CD4-positive, alpha-beta T cell treated with Interleukin-6 for 4 hours (primary cell): ENCODE measurements at places on chromosomes 16 and 17.

DNA sequence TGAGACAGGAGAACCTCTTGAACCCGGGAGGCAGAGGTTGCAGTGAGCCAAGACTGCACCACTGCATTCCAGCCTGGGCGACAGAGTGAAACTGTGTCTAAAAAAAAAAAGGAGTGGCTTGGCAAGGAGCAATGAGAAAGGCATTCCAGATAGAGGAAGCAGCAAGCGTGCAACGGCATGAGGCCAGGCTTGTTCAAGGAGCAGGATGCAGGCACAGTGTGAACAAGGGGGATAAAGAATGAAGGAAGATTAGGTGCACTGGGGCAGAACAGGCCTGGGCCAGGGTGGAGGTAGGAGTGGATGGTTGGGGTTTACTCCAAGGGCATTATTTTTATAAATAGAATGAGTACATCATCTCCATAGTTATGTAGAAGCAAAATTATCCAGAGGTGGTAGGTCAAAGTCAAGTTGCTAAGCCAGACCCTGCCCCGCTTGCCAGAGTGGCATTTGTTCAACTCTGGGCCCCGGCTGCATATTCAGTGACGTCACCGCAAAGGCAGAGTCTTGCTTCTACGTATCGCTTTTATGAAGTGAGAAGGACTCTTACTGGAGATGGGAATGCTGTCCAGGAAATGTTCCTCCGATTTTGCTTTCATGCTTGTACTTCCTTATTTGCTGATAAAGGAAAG lies 100.2 kb downstream of the KATNIP start:
- no peak for DNase-seq

GRCh38 chr16:9469512-9469911 lies 378.1 kb downstream of the HAPSTR1 start:
- DNase-seq, result no peak

DNA sequence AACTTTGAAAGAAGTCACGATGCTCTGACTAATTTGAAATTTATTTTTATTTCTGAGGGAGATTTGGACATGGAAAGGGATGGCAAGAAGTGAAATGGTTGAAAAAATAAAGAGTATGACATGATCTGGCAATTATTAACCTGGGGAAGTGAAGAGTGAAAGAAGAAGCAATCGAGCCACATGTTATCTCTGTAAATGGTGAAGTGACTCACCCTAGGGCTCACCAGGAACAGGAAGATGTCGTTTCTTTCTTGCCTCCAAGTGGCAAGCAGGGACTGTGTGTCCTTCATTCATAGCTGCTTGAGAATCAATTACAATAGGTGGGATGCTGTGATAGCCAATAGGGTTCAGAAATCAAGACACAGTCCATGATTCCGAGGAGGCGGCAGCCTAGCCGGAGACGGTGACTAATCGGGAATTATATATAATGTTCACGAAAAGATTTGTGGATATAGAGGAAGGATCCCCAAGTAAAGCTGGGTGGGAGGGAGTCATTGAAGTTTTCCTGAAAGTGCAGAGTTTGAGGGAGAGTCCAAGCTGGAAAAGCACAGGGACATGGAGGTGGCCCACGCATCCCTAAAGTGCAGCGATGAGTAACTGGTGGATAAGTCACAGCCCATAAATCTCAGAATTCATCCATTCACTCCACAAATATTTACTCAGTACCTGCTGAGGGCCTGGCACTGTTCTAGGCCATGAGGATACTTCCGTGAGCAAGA lies 18.2 kb upstream of the KRT20 start:
- no peak for DNase-seq

DNA sequence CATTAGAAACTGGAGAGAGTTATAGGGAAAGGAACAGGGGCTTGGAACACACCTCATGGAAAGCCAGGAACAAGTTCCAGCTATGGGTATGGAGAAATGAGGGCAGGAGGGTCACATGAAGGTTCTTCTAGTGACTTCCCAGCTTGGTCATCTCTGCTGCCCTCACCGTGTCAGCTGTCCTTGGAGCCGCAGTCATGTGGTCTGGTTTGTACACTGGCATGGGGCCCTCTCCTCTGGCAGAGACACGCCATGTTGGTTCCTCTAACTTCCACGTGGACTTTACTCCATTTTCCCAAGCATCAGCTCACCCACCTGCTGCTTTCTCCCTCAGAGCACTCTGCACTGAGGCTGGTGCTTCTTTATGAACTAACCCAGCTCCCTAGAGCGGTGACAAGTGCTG lies 26.3 kb downstream of the MPG start:
- DNase-seq, result no peak

GRCh38 chr17:13589658-13590057 lies 12.1 kb downstream of the HS3ST3A1 start:
- no peak for DNase-seq

GRCh38 chr16:1979271-1980029 lies 1.8 kb downstream of the NOXO1 start:
- peak; percentile 54 for DNase-seq

- DNase-seq, result no peak
Measured at GRCh38 chr17:13940858-13941665, 128.2 kb upstream of the COX10 start.

- peak; percentile 93 for DNase-seq
Measured at GRCh38 chr17:7842380-7843256, 8.6 kb downstream of the KDM6B start.

GRCh38 chr17:30534298-30534697 lies 57.1 kb downstream of the GOSR1 start:
- DNase-seq, result no peak

GRCh38 chr16:21224800-21225199 lies 8.7 kb upstream of the ANKS4B start:
- no peak for DNase-seq

DNA sequence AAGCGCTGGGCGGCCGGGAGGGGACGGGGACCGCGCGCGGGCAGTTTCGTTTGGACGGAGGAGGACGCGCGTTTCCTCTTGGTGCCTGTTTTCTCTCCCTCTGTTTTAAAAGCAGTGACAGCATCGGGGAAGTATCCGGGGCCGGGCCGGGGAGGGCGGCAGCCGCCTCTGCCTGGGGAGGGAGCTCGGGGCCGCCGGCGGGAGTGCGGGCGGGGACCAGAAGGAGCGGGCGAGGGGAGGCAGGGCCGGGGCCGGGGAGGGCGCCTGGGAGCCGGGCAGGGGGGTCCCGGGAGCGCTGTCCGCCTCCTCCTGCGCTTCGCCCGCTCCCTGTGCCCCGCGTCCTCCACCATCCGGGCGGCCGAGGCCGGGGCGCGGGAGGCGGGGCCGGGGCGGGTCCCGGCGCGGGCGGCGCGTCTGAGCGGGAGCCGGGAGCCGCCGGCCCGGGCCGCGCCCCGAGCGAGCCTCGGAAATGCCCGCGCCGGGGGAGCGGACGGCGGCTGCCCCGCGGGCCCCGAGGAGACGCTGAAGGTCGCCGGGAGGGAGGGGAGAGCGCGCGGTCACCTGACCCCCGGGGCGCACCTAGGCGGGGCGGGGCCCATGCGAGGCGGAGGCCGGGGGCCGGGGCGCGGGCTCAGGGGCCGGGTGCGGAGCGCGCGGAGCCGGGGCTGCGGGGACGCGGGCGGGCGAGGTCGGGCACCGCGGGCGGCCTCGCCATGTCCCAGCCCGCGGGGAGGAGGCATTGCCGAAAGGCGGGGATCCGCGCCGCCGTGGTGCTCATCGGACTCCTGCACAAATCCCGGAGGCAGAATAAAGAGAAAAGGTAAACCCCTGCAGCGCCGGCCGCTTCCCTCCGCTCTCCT lies 57.3 kb downstream of the RAP1GAP2 start:
- DNase-seq, result peak; percentile 42

DNA sequence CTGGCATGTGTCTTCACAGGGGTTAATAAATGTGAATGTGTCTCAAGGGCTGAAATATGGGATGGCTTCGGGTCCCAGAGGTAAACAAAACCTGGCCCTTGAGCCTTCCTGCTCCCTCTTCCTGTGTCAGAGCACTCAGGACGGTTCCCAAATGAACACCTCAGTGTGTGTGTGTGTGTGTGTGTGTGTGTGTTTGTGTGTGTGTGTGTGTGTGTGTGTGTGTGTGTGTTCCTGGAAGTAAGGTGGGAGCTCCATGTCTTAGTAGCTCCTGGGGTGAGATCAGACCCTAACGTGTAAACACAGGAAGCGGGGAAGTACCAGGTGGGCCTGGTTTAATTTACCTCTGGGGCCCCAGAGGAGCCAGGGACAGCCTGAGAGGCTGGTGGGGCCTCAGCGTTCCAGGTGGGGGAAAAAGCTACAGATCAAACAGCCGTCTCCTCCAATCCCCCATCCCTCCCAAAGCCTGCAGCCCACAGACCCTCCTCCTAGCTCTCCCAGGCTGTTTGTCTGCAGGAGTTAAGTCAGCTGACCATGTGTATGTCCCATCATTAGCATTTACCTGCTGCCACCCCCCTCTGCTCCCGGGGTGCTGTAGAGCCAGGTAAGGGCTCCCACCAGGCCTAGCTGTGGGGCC lies 6.1 kb downstream of the KIF19 start:
- no peak for DNase-seq

- no peak for DNase-seq
Measured at GRCh38 chr17:43979011-43979410, 25.3 kb upstream of the PYY start.

GRCh38 chr16:85753976-85754375 lies 3.1 kb upstream of the C16orf74 start:
- DNase-seq, result no peak

GRCh38 chr17:78805301-78805700 lies 23.2 kb upstream of the CYTH1 start:
- peak; percentile 81 for DNase-seq

DNA sequence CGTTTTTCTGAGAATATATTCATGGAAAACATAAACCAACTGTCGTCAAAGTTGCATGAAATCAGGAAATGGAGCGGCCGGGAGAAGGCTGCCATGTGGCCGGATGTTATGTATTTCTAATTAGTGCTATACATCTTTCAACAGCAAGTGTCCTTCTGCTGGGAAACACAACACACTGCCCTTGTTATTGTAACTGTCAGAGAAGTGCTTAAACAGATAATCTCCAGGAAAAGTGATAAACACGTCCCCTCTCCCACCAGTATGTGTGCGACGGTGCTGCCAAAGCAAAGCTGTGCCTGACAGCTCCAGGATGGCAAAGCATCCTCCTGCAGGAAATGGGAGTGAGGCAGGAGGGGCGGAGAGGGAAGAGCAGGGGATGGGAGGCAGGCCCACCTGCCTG lies 111.8 kb downstream of the SMG6 start:
- no peak for DNase-seq

- no peak for DNase-seq
Measured at GRCh38 chr16:87227296-87227951, 89.8 kb downstream of the C16orf95 start.

DNA sequence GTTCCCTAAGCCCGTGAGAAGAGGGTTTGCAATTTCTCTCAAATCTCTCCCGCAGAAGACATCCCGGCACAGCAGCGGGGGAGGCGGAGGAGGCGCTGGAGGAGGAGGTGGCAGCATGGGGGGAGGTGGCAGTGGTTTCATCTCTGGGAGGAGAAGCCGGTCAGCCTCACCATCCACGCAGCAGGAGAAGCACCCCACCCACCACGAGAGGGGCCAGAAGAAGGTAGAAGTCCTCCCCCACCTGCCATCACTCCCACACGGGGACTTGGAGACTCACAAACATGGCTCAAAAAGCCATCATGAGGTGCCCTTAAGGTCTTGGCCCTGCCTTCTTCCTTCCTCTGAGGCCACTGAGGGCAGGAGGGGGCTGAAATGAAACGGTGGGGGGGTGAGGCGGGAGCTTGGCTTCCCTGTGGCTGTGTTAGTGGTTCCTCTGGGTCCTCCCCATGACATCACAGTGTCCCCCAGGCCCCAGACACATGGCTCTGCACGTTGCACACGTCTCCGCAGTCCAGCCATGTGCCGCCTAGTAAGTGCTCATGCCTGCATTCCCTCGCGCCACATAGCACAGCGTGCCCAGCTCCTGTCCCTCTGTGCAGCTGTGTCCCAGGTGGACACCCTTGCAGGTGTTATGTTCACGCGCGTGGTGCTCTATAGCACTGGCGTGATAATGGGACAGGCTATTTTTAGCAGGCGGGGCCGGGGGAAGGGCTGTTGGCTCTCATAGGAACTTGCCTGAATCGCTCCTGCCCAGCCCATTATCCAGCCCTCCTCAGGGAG lies 6.9 kb downstream of the MLLT6 start:
- no peak for DNase-seq

DNA sequence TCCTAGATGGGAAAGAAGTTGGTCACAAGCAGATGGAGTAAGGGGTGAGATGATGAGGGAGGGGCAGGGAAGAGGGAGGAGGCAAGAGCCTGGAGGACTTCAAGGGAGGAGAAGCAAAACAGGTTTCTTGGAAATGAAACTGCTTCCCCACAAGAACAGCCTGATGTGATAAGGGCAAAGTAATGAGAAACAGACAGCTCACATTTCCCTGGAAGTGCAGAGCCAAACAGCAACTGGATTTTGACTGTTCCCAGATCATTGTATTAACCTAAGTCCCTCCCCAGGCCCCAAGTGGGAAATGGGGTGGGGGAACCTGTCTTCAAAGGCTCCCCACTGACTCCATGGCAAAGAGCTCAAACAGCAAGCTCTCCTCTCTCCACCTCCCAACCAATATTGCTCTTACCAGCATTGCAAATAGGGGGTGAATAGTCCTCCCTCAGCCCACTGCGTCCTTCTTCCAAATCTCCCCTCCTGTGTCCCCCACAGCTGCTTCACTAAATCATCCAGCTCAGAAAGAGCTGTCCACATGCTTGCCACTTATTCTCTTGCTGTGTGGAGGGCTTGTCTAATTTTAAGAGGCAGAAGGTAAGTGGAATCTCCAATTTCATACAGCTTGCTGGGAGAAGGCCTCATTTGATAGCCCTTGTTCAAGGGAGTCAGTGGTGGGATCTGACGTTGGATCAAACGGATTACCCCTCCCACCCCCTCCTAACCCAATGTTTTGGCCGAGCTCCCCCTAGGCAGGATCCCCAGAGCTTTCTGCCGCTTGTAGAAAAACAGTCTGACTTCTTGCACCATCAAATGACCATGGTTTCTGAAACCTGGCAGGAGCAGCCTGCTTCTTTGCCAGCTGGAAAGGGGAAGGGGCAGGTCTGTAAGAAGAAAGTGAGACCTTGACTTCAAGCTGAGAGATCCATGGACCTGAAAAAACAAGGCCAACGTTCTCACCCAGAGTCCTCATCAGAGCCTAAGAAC lies 56.3 kb upstream of the SMIM36 start:
- DNase-seq, result no peak

- DNase-seq, result no peak
Measured at GRCh38 chr16:87924041-87924810, 12.1 kb downstream of the CA5A start.

GRCh38 chr17:42509409-42509808 lies 26.6 kb upstream of the NAGLU start:
- no peak for DNase-seq

DNA sequence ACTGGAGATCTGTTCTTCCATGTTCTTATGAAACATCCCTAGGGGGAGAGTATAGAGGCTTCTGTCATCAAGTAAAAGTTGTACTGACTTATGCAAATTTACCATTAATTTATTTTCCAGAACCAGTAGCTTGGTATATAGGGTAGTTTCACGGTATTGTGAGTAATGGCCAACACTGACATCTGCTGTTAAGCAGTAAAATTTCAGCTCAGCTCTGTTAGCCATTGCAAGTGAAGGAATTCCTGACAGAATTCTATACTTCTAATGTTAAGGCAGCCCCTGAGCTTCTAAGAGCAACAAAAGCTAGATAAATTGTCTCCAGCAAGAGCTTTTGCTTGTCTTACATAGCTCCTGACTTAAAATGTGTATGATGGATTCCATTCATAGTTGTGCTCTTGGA lies 613.5 kb upstream of the C16orf82 start:
- no peak for DNase-seq
